ENCODE measurements at places on chromosomes 3 and 15.

GRCh38 chr3:120850381-120851295 lies 57.4 kb upstream of the STXBP5L start:
- no peak for DNase-seq

- DNase-seq = no peak
Measured at GRCh38 chr15:73540161-73540560, 93.0 kb downstream of the NPTN start.

DNA sequence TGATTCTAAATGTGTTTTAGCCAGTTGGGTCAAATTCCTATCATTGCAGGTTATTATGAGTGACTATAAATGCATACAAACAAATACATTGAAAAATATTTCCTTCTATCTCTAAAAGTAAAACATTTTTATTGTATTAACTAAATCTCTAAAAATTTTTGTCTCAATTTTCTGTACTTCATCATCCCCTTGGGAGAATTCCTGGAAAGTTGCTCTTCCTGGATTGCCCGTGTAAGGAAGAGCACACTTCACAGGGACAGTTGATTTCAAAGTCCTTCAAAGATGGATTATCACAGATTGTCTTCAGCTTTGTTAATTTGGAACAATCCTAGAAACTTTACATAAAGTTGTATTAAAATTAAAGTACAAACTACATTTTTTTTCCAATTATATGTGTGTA lies 595.6 kb downstream of the ROBO1 start:
- DNase-seq = no peak

- DNase-seq = no peak
Measured at GRCh38 chr15:83747050-83747717, 93.3 kb downstream of the ADAMTSL3 start.

- no peak for DNase-seq
Measured at GRCh38 chr15:62492900-62493299, 327.8 kb upstream of the C2CD4B start.

DNA sequence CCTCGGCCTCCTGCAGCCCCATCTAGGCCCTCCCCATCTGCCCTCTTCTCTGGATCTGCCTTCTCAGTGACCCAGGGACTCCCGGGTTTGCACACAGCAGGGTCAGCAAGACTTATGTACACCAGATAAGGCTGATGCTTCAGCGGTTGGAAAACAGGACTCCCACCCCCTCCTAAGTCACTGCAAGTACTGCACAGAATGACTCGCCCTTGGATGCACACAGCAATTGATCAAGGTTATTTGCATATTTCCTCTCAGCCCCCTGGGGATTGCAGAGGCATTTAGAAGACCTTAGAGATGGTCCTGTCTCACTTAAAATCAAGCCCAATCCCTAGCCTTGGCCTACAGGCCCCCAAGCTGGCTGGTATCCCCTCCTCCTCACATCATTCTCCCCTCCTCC lies 8.9 kb downstream of the ACAN start:
- no peak for DNase-seq

DNA sequence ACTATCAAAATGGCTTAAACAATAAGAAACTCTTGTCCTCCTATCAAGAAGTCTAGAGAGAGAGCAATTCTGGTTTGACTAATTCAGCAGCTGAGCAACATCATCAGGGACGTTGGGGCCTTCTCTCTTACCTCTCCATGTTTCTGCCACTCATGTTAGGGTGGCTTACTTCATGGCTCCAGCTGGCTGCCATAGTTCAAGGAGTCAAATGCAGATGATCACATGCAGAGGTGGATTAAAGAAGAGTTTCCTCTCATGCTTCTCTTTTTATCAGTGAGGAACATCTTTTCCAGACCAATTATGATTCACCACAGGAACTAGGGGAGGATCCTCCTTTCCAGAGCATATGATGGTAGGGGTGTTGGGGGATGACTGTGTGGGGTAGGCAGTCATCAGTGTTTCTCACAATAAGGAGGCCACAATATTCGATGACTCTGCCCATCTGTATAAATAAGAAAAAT lies 45.5 kb downstream of the NEK11 start:
- DNase-seq = no peak

GRCh38 chr15:80233581-80233980 lies 18.4 kb downstream of the CTXND1 start:
- DNase-seq = no peak
